ENCODE measurements at places on chromosomes 7 and 10.

- no peak for DNase-seq
Measured at GRCh38 chr7:92761391-92762097, 74.8 kb downstream of the CDK6 start.

DNA sequence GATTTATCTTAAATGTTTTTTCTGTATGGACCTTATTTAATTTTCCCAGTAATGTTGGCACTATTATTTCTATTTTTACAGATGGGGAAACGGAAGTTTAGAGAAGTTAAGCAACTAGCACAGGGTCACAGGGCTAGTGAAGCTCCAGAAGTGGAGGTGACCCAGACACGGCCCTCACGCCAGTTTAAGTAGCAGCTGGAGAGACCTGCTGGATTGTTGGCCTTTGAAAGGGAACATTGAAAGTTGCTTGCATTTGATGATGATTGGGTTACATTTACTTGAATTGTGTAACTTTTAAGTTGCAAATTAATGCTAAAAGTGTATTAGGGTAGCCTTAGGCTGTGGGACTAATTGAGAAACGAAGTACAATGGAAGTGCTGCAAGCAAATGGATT, 25.6 kb downstream of the CDK14 start:
- no peak for DNase-seq

- peak; percentile 90 for DNase-seq
Measured at GRCh38 chr10:59387951-59388670, 25.8 kb upstream of the FAM13C start.

DNA sequence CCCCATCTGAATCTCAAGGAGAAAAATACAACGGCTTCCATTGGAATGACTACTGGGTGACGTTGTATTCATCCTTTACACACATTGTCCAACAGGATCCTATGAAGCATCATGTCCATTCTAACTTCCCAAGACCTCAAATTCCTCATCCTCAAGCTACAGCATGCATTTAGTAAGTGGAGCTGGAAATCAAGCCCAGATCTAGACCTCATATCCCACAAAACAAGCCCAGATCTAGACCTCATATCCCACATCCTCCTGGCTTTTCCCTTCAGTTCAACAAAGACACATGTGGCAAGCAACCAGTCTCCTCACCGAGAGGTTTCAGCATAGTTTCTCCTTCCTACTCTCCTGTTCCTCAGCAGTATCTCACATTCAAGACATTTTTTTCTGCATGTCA, 12.2 kb downstream of the IGF2BP3 start:
- DNase-seq: no peak

DNA sequence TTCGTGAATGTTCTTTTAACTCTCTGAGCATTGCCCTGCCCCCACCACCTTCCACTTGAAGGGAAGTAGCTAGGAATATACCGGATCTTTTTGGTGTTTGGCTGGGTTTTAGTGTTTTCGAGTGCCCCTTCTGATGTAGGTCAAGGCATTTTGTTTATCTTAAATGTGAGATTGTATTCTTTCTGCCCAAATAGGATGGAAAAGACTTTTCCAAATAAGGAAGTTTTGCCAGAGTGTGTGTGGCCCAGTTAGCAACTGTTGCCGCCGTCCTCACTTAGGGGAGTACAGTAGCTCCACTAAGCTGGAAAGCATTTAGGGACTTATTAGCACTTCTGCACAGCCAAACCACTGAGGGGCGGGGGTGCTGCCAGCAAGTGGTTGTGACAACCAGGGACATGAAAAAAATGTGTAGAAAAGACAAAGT, 29.8 kb upstream of the VCL start:
- DNase-seq: peak; percentile 34

GRCh38 chr7:112176241-112176640, 30.0 kb downstream of the DOCK4 start:
- DNase-seq: no peak

DNA sequence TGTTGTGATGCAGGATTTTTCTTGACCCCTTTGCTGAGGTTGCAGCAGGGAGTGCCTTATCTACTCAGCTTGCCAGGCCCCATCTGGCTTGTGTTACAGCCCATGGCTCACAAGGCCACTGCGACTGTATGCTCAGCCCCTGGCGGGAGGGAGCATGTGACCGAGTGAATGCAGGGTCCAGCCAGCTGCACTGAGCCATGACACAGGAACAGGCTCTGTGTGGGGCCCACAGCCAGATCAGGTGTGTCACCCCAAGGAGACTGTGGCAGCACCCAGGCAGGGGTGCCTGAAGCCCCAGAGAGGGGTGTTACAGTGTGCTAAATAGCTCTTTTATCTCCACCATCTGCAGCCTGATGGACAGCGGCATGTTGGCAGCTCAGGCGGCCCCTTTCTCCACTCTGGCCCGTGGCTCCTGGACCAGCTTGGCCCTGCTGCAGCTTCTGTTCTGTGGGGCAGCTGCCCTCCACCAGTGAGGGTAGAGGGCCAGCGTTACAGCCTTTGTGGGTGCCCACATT, 2.6 kb upstream of the PCBD1 start:
- DNase-seq: peak; percentile 16

GRCh38 chr7:35718047-35718446, 23.1 kb upstream of the HERPUD2 start:
- DNase-seq: no peak

DNA sequence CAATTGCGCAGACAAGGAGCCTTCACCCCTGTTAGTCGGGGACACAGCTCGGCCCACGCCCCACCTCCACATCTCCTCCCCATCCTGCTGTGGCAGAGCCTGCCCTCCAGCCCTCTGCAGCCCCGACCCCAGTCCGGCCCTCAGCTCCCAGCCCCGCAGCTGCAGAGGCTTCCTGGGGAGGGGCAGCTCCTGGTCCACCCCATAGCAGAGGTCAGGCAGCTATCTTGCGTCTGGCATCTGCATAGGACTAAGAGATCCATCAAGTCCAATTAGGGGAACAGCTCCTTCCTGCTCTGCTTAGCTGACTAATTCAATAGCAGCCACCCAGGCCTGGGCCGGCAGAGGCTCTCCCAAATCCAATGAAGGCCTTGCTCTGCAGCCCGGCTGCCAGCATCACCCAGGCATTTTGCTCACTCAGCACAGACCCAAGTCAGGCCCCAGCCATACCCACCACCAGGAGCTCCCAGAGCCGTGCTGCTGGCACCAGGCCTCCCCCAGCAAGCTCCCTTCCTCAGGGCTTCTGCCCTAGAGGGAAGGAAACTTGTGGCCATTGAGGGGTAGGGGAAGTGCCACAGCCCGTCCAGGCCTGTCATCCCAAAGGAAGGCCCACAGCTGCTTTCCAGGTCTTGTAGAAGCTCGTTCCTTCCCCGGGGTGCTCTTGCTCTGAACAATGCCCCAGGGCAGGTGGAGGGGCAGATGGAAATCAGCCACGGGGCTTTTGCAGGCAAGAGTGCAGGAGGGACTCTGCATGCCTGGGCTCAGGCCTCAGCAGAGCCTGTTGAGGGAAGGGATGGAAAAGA, 106.2 kb upstream of the RET start:
- DNase-seq: no peak

GRCh38 chr10:14782691-14783363, 8.1 kb upstream of the FAM107B start:
- peak; percentile 37 for DNase-seq

DNA sequence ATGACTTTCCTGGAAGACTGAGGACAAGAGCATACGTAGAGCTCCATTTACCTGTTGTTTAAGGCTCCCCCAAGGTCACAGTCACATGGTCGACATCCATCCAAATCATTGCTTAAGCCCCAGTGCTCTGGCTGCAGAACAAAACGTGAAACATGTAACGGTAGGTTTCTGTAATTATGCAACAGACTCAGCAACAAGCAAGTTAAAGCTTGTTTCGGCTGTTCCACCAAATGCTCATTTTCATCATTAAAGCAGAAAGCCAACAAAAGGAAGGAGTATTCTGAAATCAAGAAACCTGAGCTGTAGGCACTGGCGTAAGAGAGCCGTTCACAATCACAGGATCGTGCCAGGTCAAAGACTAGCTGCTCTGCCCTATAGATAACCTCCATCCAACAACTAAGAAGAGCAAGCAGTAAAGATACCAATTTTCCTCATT, 30.0 kb downstream of the LAMB1 start:
- DNase-seq: peak; percentile 69

DNA sequence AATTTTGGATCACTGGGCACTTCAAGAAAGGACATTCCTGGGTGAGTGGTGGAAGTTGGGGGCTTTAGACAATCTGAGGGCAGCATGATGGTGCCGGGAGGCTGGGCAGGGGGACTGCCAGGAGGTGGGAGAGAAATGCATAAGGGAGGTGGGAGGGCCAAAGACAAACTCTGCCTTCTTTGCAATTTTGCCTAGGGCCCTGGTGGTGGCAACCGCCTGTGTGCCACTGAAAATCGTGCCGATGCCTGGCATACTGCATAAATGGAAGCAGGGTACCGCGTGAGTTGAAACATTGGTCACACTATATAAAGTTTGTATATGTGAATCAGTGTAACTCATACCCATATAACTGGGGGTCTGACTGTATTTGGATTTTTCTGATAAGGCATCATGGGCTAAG, 3.3 kb downstream of the LUC7L2 start:
- DNase-seq: no peak

DNA sequence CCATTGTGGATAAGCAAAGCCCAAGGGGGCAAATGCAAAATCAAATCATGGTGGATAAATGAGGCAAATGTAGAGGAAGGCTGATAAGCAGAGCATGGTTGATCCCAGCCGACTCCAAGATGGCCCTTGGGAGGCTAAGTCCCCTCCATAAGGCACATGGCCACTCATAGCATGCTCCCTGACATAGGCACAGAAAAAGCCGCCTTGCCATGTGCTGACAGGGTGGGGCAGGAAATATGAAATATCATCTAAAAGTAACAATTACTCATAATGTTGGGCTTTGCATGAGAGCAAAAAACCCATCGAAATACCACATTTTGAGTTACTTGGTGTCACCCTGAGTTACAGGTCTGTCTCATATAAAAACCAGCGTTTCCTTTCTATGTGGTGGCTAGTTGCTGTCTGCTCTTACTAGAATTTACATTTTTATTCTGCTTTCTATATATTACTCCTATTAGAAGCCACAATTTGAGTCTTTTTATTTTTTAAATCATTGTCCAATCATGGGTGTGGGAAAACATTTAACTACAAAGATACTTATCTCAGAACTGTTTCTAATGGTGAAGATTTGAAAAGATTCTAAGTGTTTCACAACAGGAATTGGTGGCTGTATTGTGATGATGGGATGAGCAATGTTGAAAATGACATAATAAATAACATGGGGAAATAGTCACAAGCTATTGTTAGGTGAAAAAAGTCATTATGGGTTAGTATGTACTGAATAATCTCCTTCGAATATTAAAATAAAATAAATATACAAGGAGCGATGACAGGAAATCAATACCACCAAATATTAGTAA, 102.7 kb downstream of the CUBN start:
- peak; percentile 59 for DNase-seq

GRCh38 chr10:126459878-126460481, 71.7 kb upstream of the ADAM12 start:
- peak; percentile 86 for DNase-seq

GRCh38 chr10:11381023-11381422, 230.4 kb downstream of the USP6NL start:
- no peak for DNase-seq

DNA sequence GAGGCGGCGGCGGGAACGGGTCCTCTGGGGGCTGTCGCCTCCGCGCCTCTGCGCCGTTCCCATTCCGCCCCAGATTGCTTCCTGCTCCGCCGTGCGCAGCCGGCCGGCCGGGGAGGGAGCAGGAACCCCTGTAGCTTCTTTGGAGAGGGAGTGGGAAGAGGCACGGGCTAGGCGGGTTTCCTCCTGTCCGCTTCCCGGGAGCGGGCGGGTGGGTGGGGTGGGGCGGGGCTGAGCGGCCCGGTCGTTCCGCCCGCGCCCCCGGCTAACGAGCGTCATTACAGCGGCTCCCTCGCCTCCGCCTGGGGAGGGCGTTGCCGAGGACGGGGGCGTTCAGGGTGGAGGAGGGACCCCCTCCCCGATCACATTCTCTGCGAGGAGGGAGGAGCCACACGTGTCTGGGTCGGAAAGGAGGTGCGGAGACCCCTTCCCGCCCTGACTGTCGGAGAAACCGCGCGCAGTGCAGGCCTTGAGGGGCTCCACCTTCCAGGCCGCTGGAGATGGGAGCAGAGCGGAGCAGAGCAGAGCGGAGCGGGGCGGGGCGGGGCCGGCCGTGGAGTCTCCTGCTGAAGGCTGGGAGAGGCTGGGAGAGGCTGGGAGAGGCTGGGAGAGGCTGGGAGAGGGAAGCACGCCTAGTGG, 39.7 kb downstream of the AGAP3 start:
- no peak for DNase-seq

DNA sequence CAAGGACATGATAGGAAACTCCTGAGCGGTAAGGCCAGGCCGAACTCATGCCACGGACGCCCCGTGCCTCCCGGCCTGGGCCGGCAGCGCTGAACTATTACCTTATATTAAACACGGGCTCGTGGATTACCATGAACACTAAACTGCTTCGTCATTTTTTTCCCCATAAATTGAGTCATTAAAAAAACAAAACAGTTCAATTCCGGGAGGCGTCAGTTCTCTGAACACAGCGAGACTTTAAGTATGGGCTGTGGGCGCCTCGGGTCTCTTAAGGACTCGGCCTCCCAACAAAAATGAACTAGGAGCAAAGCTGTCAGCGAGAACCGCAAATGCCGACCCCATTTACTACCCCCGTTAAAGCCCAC, 519 bp downstream of the PITRM1 start:
- DNase-seq: peak; percentile 60

- no peak for DNase-seq
Measured at GRCh38 chr10:62978482-62978881, 154.6 kb upstream of the NRBF2 start.

DNA sequence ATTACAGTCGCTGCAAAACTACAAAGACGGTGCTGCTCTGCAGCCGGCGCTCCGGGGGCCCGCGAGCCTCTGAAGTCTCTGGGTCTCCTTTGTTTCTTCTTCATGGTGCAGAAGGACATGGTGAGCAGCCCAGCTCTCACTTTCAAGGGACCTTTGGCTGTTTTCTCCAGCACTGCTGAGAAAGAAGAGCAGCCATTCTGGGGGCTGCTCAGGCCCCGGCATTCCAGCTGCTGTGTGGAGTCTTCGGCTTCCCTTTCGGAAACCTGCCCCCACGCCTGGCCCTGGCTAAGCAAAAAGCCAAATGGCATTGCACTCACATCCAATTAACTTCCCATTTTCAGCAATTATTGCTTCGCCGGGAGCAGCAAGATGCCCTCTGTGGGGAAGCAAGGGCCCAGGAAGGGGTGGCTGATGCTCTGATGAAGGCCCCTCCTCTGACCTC, 555.7 kb downstream of the PTPRN2 start:
- DNase-seq: no peak

DNA sequence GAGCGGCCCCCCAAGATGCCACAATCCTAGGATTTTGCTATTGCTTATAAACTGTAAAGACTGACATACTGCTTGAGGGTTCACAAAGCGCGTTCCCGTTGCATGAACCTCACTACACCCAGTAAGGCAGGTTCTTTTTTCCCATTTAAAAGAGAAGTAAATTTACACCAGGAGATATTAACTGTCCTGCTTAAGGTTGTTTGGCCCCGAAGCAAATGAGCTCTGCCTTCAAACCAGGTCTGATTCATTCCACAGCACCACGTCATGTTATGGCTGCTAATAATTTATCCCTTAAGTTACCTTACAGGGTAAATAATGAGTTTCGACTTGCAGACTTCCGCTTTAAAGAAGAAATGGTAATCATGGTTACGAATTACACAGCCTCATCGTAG, 559 bp upstream of the FKBP14 start:
- DNase-seq: peak; percentile 48

GRCh38 chr7:33539198-33539597, 366.1 kb upstream of the BMPER start:
- DNase-seq: no peak

GRCh38 chr7:121985476-121986030, 112.6 kb downstream of the PTPRZ1 start:
- DNase-seq: no peak

- DNase-seq: no peak
Measured at GRCh38 chr10:33321516-33321915, 13.0 kb downstream of the NRP1 start.

Measured in fibroblast of pulmonary artery (primary cell).